ENCODE measurements at places on chromosomes 3 and 15. TPM values are rescaled to one million over a fixed set of nuclear protein-coding genes. Genes with fewer than 3 reads are reported as not detected.
A peak's percentile ranks its signal among the peaks of the same experiment; 100 is the strongest.

- peaks cover 33% of the 10 kb centered on the region for H3K4me1 ChIP-seq
- H3K27ac ChIP-seq, result peak overlapping the region; percentile 86
- DNase-seq, result no peak
- peak overlapping the region; percentile 7 for H3K4me3 ChIP-seq
- no peaks in the 10 kb centered on the region for H3K27me3 ChIP-seq
- H3K36me3 ChIP-seq, result no peaks in the 10 kb centered on the region
Measured at GRCh38 chr15:31268911-31269784, 57.5 kb upstream of the KLF13 start.

- peaks cover 12% of the 10 kb centered on the region for H3K27me3 ChIP-seq
- H3K4me3 ChIP-seq, result peak overlapping the region; percentile 81
- H3K36me3 ChIP-seq, result no peaks in the 10 kb centered on the region
- H3K4me1 ChIP-seq, result peaks cover 8% of the 10 kb centered on the region
Measured at GRCh38 chr3:10319804-10320203, 1.1 kb downstream of the SEC13 start.

DNA sequence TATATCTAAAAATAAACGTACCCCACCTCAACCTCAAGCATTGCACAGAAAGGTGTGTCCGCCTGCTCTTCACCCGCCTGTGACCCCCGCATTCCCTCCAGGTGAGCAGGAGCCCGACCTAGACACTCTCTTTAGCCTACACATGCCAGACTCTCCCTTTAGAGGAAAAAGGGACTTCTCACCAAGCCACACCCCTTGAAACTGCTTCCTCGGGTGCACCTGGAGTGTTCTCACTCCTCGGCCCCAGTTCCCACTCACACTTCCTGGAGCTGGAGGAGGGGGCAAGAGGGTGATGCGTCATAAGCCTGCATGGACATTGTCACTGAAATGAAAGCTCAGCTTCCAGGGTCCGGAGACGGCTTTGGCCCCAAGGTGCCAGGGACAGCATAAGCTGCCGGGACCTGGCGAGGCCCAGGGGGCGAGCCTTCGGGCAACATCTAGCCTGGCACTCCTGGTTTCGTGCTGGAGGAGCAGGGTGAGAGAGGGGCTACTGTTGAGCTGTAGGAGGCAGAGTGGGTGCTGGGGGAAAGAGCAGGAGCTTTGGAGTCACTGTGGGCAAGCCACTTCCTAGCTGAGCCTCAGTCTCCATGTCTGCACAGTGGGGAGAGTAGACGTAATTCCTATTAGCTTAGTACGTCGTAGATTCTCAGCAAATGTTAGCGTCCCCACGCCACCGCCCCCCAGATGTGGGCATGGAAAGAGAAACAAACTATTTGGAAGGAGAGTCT is 9.8 kb upstream of the MUC4 start:
- H3K4me3 ChIP-seq, result no peak overlapping the region
- peaks cover 2% of the 10 kb centered on the region for H3K27me3 ChIP-seq
- no peaks in the 10 kb centered on the region for H3K4me1 ChIP-seq
- no peak for DNase-seq
- H3K27ac ChIP-seq, result no peak overlapping the region

GRCh38 chr3:113284453-113285050 is 73.2 kb downstream of the BOC start:
- H3K27ac ChIP-seq, result peak overlapping the region; percentile 66
- no peaks in the 10 kb centered on the region for H3K36me3 ChIP-seq
- no peak overlapping the region for H3K4me3 ChIP-seq
- H3K4me1 ChIP-seq, result no peaks in the 10 kb centered on the region
- H3K27me3 ChIP-seq, result no peaks in the 10 kb centered on the region

- H3K4me3 ChIP-seq, result no peak overlapping the region
- H3K27ac ChIP-seq, result no peak overlapping the region
- no peaks in the 10 kb centered on the region for H3K4me1 ChIP-seq
Measured at GRCh38 chr3:196135693-196136639, 54.1 kb upstream of the TFRC start.

GRCh38 chr3:119145500-119146167 is at the start of gene TEX55:
Gene TEX55 (plus strand): TSS chr3:119146165. CDS start chr3:119146190, 25 bp downstream.
- DNase-seq, result no peak
- H3K27ac ChIP-seq, result no peak within 1 kb of the TSS
- H3K36me3 ChIP-seq, result no peaks in the 10 kb centered on the region
- H3K27me3 ChIP-seq, result no peaks in the 10 kb centered on the region
- no peak within 1 kb of the TSS for H3K4me3 ChIP-seq

DNA sequence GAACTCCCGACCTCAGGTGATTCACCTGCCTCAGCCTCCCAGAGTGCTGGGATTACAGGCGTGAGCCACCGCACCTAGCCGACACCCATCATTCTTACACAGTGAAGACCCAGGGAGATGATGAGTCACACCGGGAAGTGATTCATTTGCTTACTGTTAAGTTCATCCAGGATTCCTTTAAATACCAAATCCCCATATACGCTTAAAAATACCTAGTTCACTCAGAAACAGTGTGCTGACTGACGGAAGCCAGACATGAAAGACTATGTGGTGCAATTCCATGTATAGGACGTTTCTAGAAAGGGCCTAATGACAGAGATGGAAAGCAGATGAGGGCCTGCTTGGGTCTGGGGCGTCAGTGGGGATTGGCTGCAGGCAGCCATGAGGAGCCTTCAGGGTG is 75.2 kb downstream of the APBA2 start:
- H3K27me3 ChIP-seq, result no peaks in the 10 kb centered on the region
- no peak for DNase-seq
- H3K4me1 ChIP-seq, result peaks cover 37% of the 10 kb centered on the region
- H3K36me3 ChIP-seq, result peaks cover 4% of the 10 kb centered on the region
- H3K27ac ChIP-seq, result peak overlapping the region; percentile 61
- no peak overlapping the region for H3K4me3 ChIP-seq

DNA sequence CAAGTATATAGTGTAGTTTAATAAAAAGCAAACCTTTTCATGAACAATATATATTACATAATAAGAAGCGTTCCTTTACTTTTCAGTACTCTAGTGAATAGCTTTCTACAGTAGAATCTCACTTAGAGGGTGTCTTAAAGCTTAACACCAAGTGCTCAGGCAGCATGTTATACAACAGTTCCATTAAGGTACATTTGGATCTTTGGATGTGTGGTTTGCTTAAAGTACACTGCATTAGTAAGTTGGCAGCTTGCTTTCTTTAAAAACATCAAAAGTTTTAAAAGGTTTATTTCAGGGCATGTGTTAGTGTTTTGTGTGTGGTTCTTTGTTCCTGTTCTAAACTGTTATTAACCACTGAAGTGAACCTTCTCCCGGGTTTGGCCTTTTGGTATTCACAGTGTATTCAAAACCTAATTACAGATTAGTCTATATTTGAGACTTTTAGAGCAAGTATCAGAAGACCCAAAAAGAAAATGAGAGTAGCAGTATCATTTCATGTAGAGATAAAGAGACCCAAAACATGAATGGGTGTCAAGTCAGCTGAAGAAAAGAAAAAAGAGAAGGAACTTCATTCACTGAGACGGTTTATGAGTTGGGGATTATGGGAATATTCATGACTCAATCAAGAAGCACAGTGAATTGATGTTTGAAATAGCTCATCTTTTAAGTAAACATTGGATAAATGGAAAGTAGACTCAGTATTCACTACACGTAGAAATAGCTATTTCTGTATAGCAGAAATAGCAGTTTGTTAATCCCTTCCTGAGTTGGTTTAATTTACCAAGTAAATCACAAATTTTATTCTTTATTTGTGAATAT is 93.9 kb downstream of the OPA1 start:
- H3K36me3 ChIP-seq, result no peaks in the 10 kb centered on the region
- H3K27ac ChIP-seq, result no peak overlapping the region

- H3K4me3 ChIP-seq, result peak overlapping the region; percentile 72
- H3K36me3 ChIP-seq, result no peaks in the 10 kb centered on the region
- peaks cover 67% of the 10 kb centered on the region for H3K4me1 ChIP-seq
- no peak for DNase-seq
- peak overlapping the region; percentile 95 for H3K27ac ChIP-seq
Measured at GRCh38 chr15:92848852-92849598, 51.1 kb upstream of the CHD2 start.

DNA sequence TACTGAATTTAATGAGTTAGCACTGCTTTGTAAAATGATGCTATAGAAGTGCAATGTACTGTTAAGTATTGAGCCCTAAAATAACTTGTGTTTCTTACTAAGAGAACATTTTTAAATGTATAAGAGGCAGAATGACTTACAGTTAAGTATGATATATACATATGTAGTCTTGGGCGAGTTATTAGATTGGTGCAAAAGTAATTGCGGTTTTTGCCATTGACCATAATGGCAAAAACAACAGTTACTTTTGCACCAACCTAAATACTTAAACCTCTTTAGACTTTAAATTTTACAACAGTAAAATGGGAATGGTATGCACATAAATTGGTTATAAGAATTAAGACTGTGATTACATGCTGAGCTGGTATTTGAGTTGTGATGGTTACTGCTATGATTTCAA is 79.8 kb downstream of the CNTN3 start:
- no peak for DNase-seq
- H3K27me3 ChIP-seq, result no peaks in the 10 kb centered on the region
- no peaks in the 10 kb centered on the region for H3K4me1 ChIP-seq

GRCh38 chr3:167480748-167481147 is 6.9 kb upstream of the SERPINI2 start:
- H3K36me3 ChIP-seq, result no peaks in the 10 kb centered on the region
- H3K4me3 ChIP-seq, result no peak overlapping the region
- peaks cover 3% of the 10 kb centered on the region for H3K4me1 ChIP-seq
- no peak overlapping the region for H3K27ac ChIP-seq
- peaks cover 3% of the 10 kb centered on the region for H3K27me3 ChIP-seq

Gene NPAP1
- total RNA-seq, result not detected

Gene P2RY13
- total RNA-seq, result not detected

Gene GRM7
- total RNA-seq, result not detected

Gene ITIH1
- not detected for total RNA-seq

Gene SEMA6D
- total RNA-seq, result not detected

Gene CHDH
- total RNA-seq, result 0.25 TPM

Gene MUC20
- 11.7 TPM for total RNA-seq

Gene ASB14
- total RNA-seq, result not detected

Measured in naive thymus-derived CD8-positive, alpha-beta T cell (primary cell).